ENCODE measurements at places on chromosomes 1 and 21. TPM values are rescaled to one million over a fixed set of nuclear protein-coding genes. Genes with fewer than 3 reads are reported as not detected.

SH3BGR gene
- polyA plus RNA-seq, result 21.6 TPM

C1orf198 gene
- 22.8 TPM for polyA plus RNA-seq

MAGI3 gene
- polyA plus RNA-seq, result 3.9 TPM

FBLIM1 gene
- polyA plus RNA-seq, result 40.5 TPM

CD34 gene
- 13.9 TPM for polyA plus RNA-seq

SUSD4 gene
- 7.1 TPM for polyA plus RNA-seq

CCDC18 gene
- polyA plus RNA-seq, result 6.2 TPM

GABPB2 gene
- 8.3 TPM for polyA plus RNA-seq

DNA sequence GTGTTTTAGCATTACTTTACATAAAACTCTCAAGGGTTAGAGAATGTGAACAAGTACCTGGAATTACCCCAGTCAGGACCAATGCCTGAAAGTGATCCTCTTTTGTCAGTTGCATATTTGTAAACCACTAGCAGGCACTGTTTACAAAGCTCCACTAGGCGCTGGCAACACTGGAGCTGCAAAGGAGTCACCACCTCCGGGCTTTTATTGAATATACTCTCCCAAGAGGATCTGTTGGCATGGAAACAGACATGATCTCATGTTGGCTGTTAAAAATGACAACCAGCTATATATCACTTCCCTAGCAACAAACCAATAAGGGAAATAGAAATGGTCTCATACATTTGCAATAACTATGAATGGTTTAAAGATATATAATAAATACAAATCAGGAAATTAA is 116.0 kb downstream of the TTLL7 start:
- no peak overlapping the region for H3K27ac ChIP-seq
- no peaks in the 10 kb centered on the region for H3K4me1 ChIP-seq
- no peaks in the 10 kb centered on the region for H3K27me3 ChIP-seq
- no peaks in the 10 kb centered on the region for H3K36me3 ChIP-seq
- H3K4me3 ChIP-seq, result no peak overlapping the region

GRCh38 chr1:32753532-32754316 is 51.2 kb upstream of the SYNC start:
- no peaks in the 10 kb centered on the region for H3K36me3 ChIP-seq
- peak; percentile 72 for DNase-seq
- peaks cover 35% of the 10 kb centered on the region for H3K4me1 ChIP-seq
- no peaks in the 10 kb centered on the region for H3K27me3 ChIP-seq
- H3K27ac ChIP-seq, result peak overlapping the region; percentile 99

DNA sequence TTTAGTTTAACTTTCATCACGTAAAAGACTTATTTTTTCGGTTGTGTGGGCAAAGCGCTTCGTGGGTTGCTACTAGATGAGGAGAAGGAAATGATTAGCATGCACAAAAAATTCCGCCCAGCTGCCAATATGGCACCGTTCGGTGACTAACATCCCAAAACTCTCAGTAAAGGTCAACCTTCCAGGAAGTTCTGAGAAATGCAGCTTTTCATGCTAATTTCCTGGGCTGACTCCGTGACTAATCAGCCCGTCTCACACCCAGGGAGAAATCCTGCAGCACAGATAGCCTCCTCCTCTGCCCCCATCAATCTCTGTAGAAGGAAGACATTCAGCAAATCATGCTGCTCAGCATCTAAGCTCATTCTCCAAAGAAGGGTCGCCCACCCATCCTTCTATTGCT is 34.1 kb downstream of the TMCO4 start:
- H3K27ac ChIP-seq, result no peak overlapping the region
- no peaks in the 10 kb centered on the region for H3K4me1 ChIP-seq
- H3K4me3 ChIP-seq, result no peak overlapping the region
- no peak for DNase-seq
- H3K27me3 ChIP-seq, result no peaks in the 10 kb centered on the region

DNA sequence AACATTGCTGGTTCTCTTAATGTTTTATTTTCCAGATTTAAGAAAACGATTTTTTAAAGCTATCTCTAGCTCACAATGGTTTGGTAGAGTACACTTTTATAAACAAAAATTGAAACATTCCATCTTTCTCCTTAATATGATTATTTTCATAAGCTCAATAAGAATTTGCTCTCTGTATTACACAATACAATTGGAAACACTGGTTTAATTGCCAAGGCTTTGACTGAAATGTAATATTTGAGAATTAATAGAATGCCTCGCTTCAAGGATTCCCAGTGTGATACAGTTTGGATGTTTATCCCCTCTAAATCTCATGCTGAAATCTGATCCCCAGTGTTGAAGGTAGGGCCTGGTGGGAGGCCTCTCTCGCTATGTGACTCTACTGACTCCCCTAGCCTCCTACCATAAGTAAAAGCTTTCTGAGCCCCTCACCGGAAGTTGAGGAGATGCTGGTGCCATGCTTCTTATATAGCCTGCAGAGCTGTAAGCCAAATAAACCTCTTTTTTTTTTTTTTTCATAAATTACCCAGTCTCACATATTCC is 67.4 kb downstream of the DDAH1 start:
- no peak for DNase-seq
- H3K4me3 ChIP-seq, result no peak overlapping the region
- H3K4me1 ChIP-seq, result peaks cover 31% of the 10 kb centered on the region

DNA sequence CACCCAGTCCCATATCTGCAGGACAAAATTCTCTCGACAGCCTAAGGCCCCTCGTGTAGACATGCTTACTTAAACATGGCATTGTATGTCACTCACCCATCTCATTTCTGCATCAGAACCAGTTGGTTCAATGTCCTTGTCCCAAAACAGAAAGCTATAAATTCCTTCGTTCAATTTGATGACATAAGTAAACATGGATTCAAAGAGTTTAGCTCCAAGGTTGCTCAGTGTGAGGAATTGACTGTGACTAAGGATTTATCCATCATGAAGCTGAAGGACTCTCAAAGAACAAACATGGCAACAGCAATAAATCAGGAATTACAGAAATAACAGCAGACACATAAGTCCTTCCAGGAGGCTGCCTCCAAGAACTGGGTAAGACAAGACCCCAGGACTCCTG is 237.2 kb downstream of the TOMM20 start:
- peaks cover 45% of the 10 kb centered on the region for H3K4me1 ChIP-seq
- H3K27ac ChIP-seq, result peak overlapping the region; percentile 76
- H3K4me3 ChIP-seq, result no peak overlapping the region
- no peaks in the 10 kb centered on the region for H3K36me3 ChIP-seq
- H3K27me3 ChIP-seq, result no peaks in the 10 kb centered on the region
- DNase-seq, result no peak

DNA sequence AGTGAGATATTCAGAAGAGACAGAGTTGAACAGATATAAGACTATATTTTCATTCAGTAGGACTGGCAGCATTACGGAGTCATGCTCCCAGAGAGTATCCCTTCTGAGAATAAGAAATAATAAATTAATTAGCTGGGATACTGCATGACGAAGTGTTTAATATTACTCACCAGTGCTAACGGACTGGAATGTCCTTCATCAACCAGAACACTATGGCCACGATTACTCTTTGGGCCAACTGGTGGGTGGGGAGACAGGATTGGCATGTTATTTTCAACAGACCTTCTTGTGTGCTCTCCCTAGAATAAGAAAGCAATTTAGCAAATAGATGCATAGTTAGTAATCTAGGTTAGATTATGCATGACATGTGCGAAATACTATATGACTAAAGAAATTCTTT is 32.4 kb downstream of the ERICH3 start:
- DNase-seq, result no peak
- H3K27me3 ChIP-seq, result no peaks in the 10 kb centered on the region
- H3K36me3 ChIP-seq, result no peaks in the 10 kb centered on the region
- no peaks in the 10 kb centered on the region for H3K4me1 ChIP-seq

GRCh38 chr1:118970451-118970850 is 17.7 kb downstream of the TBX15 start:
- no peak overlapping the region for H3K27ac ChIP-seq
- no peak for DNase-seq
- H3K27me3 ChIP-seq, result no peaks in the 10 kb centered on the region
- H3K4me1 ChIP-seq, result no peaks in the 10 kb centered on the region
- no peak overlapping the region for H3K4me3 ChIP-seq

GRCh38 chr1:200152336-200152735 is 124.8 kb downstream of the NR5A2 start:
- H3K4me3 ChIP-seq, result no peak overlapping the region
- no peak overlapping the region for H3K27ac ChIP-seq
- no peaks in the 10 kb centered on the region for H3K36me3 ChIP-seq

DNA sequence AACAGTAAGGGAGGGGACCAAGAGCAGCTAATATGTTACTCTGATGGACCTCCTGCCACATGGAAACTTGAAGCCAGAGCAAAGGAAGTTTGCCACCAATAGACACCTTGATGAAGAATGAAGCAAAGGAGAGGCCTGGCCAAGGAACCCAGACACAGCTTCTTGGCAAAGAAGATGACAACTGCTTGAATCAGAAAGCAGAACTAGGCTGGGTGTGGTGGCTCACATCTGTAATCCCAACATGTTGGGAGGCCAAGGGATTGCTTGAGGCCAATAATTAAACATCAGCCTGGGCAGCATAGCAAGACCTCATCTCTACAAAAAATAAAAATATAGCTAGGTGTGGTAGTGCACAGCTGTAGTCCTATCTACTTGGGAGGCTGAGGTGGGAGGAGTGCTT is 31.7 kb upstream of the CAPZB start:
- H3K27me3 ChIP-seq, result no peaks in the 10 kb centered on the region
- H3K4me1 ChIP-seq, result no peaks in the 10 kb centered on the region
- no peak overlapping the region for H3K4me3 ChIP-seq
- H3K36me3 ChIP-seq, result no peaks in the 10 kb centered on the region

DNA sequence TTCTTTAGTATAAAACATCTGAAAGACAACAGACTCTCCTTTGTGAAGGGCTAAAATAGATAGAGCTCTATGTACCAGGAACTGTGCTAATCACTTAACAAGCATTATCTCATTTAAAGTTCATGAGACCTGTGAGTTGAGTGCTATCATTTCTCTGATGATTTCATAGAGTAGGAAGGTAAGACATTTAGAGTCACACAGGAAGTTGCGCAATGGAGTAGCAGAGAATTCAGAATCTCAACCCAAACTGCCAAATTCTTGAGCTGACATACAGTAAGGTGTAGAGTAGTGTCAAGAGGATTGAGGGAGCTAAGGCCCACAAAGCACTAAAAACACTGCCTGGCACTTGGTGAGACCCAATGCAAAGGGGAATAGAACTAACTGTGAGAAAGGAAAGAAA is 384.3 kb downstream of the NTNG1 start:
- no peaks in the 10 kb centered on the region for H3K4me1 ChIP-seq
- no peaks in the 10 kb centered on the region for H3K27me3 ChIP-seq
- no peak overlapping the region for H3K27ac ChIP-seq
- no peak for DNase-seq
- H3K4me3 ChIP-seq, result no peak overlapping the region

- no peak overlapping the region for H3K27ac ChIP-seq
- H3K4me3 ChIP-seq, result no peak overlapping the region
- peaks cover 10% of the 10 kb centered on the region for H3K4me1 ChIP-seq
- H3K27me3 ChIP-seq, result no peaks in the 10 kb centered on the region
Observed at GRCh38 chr1:9425859-9426258, 113.4 kb upstream of the SLC25A33 start.

GRCh38 chr1:6634371-6635052 is 9.8 kb downstream of the THAP3 start:
- no peak overlapping the region for H3K27ac ChIP-seq
- H3K4me1 ChIP-seq, result no peaks in the 10 kb centered on the region
